ENCODE measurements at places on chromosomes 2 and 18. TPM values are rescaled to one million over a fixed set of nuclear protein-coding genes. Genes with fewer than 3 reads are reported as not detected.

- no peaks in the 10 kb centered on the region for H3K36me3 ChIP-seq
- no peaks in the 10 kb centered on the region for H3K27me3 ChIP-seq
Measured at GRCh38 chr18:2821695-2822094, 25.1 kb upstream of the EMILIN2 start.

GRCh38 chr2:161796192-161796591 is 172.0 kb downstream of the SLC4A10 start:
- H3K27ac ChIP-seq: no peak overlapping the region
- H3K4me3 ChIP-seq: no peak overlapping the region
- H3K27me3 ChIP-seq: no peaks in the 10 kb centered on the region
- DNase-seq: peak; percentile 68
- no peaks in the 10 kb centered on the region for H3K4me1 ChIP-seq

DNA sequence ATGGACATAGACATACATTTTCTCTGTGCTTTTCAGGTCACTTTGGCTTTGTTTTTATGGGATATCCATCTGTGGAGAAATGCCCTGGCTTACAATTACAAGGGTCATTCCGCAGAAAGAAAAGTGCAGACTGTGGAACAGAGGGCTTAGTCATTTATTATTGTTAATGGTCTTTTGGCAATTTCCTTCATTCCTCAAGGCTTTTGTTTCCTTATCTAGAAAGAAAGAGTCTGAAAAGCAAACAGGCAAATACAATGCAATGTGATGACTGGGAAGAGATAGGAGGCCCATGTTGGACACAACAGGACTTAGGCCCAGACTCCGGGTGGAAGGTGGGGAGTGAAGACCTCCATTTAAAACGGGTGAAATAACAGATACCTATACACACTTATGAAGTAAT is 129.5 kb upstream of the CAVIN2 start:
- no peaks in the 10 kb centered on the region for H3K4me1 ChIP-seq
- no peaks in the 10 kb centered on the region for H3K27me3 ChIP-seq
- H3K36me3 ChIP-seq: no peaks in the 10 kb centered on the region
- DNase-seq: no peak

- H3K36me3 ChIP-seq: no peaks in the 10 kb centered on the region
- H3K27ac ChIP-seq: no peak overlapping the region
- H3K4me3 ChIP-seq: no peak overlapping the region
Measured at GRCh38 chr18:7681298-7681697, 114.2 kb downstream of the PTPRM start.

GRCh38 chr2:6080932-6081753 is 389.0 kb downstream of the SOX11 start:
- H3K27me3 ChIP-seq: no peaks in the 10 kb centered on the region
- H3K27ac ChIP-seq: no peak overlapping the region
- DNase-seq: no peak
- H3K4me1 ChIP-seq: no peaks in the 10 kb centered on the region
- no peak overlapping the region for H3K4me3 ChIP-seq

GRCh38 chr2:173513107-173513727 is 158.5 kb downstream of the CDCA7 start:
- no peaks in the 10 kb centered on the region for H3K4me1 ChIP-seq
- H3K4me3 ChIP-seq: no peak overlapping the region
- no peaks in the 10 kb centered on the region for H3K36me3 ChIP-seq
- no peak overlapping the region for H3K27ac ChIP-seq
- H3K27me3 ChIP-seq: no peaks in the 10 kb centered on the region
- DNase-seq: no peak

DNA sequence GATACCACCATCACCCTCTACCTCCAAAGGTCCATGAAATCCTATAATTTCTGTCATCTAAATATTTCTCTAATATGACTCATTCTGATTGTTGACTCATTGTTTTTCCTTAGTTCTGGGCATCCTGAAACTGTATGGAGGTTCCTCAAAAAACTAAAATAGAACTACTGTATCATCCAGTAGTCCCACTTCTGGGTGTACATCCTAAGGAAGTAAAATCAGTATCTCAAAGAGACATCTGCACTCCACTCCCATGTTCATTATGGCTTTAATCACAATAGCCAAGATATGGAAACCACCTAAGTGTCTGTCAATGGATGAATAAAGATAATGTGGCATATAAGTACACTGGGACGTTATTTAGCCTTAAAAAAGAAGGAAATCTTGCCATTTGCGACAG is 125.8 kb upstream of the MYO3B start:
- no peak overlapping the region for H3K4me3 ChIP-seq
- peaks cover 17% of the 10 kb centered on the region for H3K36me3 ChIP-seq
- H3K4me1 ChIP-seq: no peaks in the 10 kb centered on the region
- DNase-seq: no peak

GRCh38 chr2:71940695-71941094 is 207.0 kb downstream of the CYP26B1 start:
- no peak for DNase-seq
- peaks cover 16% of the 10 kb centered on the region for H3K4me1 ChIP-seq
- H3K27me3 ChIP-seq: no peaks in the 10 kb centered on the region

DNA sequence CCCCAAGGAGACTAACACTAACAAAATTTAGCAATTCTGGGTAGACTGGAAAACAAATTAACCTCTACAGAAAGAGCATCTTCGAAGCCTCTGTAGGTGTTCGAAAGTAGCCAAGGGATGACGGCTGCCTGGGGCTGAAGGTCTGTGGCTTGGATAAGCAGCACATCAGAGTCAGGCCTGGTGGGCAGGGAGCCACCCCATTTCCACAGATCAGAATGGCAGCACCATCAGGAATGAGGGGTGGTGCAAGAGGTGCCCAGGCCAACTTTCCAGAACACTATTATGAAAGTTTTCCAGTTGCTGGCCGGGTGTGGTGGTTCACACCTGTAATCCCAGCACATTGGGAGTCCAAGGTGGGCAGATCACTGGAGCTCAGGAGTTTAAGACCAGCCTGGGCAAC is 57.9 kb downstream of the CABYR start:
- no peak overlapping the region for H3K27ac ChIP-seq
- no peaks in the 10 kb centered on the region for H3K4me1 ChIP-seq

OTOS gene
- not detected for total RNA-seq

FOXD4L1 gene
- 0.19 TPM for total RNA-seq

SIX2 gene
- total RNA-seq: 1.2 TPM
